ENCODE measurements at places on chromosomes 6 and 20.

GRCh38 chr6:162849269-162849668 lies 121.5 kb downstream of the PACRG start:
- no peak for DNase-seq

DNA sequence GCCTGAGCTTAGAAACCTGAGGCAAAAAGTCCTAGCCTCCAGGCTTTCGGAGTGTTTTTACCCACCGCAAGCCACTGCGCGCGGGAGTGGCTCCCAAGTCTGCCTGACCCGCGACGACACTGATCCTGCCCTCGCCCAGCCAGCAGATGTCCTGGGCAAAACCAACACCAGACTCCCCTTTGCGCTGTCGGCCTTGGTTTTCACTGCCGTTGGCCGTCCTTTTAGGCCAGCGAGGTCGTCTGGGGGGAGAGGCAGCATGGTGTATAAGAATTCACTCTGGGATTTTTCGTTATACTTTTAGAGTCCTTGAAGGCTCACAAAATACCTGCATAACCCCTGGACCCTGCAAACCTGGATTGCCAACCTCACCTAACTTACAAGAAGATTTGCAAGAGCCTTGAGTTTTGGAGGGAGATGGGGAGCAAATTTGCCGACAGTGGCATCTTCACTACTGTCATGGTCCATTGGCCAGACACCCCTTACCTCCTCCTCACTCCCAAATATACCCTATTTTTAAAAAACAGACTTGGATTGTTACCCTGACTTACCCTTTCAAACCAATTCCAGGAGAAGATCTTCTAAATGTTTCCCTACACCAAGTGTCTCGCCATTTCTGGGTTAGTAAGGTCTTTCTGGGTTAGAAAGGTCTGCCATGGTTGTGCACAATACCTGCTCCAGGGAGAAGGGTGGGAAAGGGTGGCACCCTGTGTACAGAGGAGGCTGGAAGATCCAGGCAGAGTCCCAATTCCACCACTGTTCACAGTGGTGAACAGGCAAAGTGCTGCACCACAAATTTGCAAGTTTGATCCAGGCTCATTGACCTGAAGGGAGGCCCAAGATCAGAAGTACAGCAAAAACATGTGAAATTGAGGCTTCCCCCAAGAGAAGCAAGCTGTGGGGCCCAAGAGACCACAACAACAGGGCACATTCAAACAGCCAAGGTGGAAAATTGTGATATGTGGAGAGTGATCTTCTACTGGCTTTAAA lies 4.4 kb downstream of the FOXA2 start:
- no peak for DNase-seq

- peak; percentile 21 for DNase-seq
These were observed 46.3 kb downstream of the MCM8 start for GRCh38 chr20:5996765-5997164.

DNA sequence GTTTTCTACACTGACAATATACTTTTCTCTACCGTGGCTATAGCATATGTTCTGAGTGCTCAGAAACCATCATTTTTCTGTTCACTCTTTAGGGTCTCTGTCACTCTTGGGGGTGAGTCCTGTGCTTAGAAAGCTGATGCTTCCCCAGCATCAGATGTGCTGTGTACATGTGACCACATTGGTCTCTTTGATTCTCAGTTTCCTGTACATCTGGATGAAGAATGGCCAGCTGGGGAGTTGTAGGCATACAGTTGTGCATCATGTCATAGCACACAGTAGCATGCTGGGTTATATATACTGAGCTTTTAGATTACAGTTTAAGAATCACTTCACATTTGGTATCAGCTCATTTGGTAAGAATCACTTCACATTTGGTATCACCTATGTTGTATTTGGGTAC lies 238.6 kb upstream of the PREP start:
- DNase-seq: no peak

- no peak for DNase-seq
These were observed 105.0 kb downstream of the PPP1R14C start for GRCh38 chr6:150247803-150248202.

Data from stimulated activated CD4-positive, alpha-beta T cell treated with anti-CD3 and anti-CD28 coated beads, Interleukin-2, amount 100 ng/mL, for 24 hours (primary cell).